ENCODE measurements at places on chromosomes 1 and 21.

DNA sequence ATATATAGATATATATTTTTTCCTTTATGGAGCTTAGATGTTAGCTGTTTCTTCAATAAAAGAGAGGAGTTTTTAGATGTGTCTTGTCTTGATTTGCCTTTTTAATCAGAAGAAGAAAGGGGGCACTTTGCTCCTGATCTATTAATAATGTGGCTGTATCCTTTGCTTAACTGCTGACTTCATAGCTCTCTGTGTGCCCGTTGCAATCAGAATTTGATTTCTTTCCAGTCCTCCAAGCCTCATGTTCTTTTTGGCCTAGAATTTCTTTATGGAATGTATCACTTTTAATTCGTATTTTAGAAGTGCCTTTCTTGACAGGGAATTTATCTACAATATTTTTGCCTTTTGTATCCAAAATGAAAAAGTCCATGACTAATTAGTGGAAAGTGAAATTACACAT lies 85.3 kb downstream of the C1orf21 start:
- DNase-seq = no peak

DNA sequence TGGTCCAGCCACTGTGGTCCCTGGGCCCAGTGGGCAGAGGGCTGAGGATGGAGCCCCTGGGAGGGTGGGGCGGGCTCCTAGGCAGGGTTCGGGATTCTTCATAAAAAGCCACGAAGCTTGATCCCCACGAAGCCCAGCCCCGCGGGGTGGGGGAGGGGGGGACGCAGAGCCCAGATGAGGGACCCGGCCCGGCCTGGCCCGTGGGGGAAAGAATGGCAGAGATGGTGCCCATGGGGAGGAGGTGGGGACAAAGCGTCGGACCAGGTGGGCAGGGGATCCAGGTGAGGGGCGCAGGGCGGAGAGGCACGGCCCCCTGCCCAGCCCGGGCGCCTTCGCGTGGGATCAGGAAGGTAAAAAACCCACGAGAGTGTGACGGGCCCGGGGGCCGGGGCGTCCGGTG lies 6.0 kb upstream of the SMIM12 start:
- no peak for DNase-seq

GRCh38 chr1:14602136-14602535 lies 3.7 kb downstream of the KAZN start:
- no peak for DNase-seq

DNA sequence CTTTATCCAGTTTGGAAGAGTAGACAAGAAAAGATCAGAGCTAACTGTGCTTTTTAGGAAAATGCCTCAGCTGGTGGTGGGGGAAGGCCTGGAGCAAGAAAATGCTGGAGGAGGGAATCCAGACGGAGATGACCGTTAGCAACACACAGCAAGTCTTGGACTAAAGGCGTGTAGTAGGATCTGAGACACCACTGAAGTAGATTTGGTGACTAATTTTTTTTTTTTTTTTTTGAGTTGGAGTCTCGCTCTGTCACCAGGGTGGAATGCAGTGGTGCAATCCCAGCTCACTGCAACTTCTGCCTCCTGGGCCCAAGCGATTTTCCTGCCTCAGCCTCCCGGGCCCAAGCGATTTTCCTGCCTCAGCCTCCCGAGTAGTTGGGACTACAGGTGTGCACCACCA lies 41.2 kb downstream of the LPAR3 start:
- DNase-seq = peak; percentile 62

DNA sequence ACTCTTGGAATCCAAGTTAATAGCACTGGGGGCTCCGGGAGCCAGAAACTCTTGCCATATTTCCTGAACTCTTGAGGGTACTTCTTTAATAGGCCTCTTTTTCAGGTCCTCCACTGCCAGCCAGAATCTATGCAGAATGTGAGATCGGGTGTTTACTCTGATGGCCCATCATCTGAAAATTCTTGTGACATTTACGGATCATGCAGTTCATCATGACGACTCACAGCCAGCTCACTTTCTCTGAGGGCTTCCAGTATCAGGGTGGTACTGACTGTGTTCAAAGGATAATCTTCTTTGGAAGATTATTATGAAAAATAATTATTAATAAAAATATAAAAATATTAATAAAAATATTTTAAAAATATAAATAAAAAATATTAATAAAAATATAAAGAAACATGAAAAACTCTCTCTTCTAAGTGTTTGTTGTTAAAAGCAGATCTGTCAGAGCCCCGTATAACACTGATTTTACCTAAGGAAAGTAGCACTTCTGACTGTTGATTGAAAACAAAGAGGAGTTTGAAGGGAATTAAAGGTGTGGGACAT lies 194.3 kb upstream of the GREM2 start:
- DNase-seq = no peak

DNA sequence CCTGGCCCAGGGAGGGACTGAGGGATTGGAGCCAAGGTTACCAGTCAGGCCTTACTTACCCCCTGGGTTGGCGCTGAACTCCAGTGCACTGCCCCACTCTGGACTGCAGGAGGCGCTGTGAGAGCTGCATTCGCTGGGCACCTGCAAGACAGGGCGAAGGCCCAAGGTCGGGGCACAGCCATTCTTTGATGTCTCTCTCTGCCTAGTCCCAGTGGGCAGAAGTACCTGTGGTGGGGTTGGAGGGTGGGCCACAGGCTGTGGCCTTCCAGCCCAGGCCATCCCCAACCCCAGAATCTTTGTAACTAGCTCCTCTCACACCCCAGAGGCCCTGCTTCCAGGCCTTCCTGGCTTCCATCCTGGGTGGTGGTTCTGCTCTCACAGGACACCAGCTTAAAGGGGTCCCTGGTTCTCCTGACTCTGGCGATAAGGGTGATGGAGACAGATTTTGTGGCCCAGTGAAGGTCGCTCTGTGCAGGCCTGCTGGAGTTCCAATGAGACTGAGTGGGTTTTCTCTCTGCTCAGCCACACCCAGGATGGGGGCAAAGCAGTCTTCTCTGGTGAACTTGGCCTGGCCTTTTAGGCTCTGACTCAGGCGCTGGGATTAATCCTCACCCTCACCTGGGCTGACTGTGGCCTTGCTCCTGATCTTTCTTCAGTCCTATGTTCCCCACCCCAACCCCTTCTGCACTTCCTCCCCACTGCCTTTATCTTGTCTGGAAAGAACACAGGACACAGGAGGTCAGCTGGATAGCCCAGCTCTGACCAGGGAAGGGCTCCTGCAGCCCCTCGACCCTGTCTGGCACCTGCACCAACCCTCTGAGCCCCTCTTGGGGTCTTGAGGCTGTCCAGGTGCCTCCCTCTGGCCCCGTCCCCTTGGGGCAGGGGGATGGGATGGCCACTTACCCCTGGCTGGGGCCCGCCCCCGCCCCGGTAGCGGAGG lies 954 bp downstream of the MYOG start:
- no peak for DNase-seq

GRCh38 chr1:70509996-70510876 lies 99.2 kb downstream of the CTH start:
- peak; percentile 68 for DNase-seq

- DNase-seq = no peak
Observed at GRCh38 chr1:34915521-34915920, 13.9 kb downstream of the DLGAP3 start.

DNA sequence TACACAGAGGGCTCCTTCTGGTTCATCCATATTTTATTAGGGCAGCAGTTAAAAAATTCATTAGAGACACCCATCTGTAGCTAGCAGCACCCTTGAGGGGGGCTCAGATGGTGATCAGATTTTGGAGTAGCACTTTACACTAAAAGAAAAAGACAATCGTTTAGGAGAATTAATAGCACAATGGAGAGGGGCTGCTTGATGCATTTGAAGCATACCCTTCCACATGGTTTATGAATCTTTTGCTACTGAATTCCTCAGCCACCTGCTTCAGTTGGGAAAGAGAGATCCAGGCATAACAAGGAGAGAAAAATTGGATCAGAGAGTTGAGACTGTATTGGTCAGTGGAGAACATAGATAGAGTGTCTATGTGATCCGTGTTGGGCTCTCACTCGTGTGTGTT lies 54.4 kb downstream of the DISC1 start:
- no peak for DNase-seq

DNA sequence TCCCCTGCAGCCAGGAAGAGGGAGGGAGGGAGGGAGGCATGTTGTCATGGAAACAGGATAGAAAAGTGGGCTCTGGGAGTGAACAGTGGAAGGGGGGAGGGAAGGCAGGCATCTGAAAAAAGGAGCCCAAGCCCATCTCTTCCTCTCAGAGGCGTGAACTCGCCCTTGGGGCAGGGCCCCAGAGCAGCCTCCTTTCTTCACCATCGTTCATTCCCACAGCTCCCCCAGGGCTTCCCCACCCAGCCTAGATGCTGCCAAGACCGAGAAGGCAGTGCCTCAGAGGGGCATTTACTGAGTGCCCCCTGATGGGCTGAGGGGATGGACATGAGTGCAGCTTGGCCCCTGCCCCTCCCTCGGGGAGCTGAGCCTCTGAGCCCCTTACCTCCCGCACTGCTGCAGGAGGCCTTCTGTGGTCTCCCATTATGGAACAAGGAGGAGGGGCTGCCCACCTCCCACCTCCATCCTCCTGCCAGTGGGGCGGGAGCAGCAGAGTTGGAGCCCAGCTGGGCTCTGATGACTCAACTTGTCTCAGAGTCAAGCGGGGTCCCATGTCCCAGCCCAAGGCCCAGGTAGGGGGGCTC lies 39.1 kb upstream of the KIF21B start:
- no peak for DNase-seq

DNA sequence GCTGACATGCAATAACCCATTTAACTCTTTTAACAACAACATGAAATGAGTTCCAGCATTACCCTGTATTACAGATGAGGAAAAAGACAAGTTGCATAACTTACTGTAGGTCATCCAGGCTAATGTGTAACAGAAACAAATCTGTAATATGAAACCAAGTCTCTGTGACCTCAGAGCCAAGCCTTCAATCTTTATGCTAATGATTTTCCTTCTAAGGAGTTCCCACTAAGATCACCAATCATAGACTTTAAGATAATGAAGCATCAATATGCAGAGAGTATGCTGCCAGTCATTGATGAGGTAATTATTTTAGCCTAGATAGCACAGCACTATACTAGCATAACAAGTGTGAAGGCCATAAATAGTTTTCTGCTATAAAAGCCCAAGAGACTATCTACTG lies 35.6 kb upstream of the RNPC3 start:
- no peak for DNase-seq

GRCh38 chr1:26857473-26858060 lies 5.4 kb upstream of the SFN start:
- DNase-seq = no peak

- no peak for DNase-seq
Observed at GRCh38 chr21:45994086-45994661, 12.6 kb downstream of the COL6A1 start.

DNA sequence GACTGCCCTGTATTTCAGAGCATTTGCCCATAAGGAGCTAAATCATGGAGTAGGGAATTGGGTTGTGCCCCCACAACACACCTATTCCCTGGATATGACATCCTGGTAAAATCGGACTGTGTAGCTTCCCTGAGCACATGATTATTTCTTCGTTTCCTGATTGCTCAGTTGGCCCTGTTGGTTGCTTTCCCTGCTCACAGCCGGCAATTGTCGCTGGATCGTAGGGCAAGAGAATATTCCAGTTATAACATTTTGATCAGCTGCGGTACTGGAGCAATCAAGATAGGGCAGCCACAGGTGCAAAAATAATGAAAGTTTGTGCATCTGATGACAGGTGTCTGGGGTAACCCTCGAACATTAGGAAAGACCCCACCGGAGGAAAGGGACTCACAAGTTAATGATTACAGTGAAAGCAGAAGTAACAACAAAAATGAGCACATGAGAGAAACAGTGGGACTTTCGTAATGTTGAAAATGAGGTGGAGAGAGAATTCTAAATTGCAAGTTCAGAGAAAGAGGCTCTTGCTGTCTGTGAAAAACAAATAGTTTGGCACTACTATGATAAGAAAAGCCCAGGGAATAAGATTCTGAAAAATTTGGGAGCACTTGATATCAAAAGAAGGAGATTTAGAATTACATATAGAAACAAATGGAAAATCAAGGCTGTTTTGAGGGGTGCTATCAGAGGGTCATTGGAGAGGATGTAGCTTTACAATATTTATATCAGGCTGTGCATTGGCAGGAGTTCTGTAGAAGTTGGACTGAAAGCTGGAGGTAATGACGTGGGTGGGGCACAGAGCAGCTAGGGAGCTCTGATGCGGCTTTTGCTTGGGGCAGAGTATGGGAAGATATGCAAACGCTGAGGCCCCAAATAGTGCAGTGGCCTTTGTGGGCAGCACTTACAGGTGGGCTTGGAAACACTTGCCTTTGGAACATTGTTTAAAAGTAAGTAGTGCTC lies at the start of gene MAB21L3:
Gene MAB21L3, plus strand, starts transcription at position 833 of the 957 bp plus-strand sequence. CDS start 1,217 bp downstream, outside the sequence.
- no peak for DNase-seq

Data from A172 (cell line).